ENCODE measurements at places on chromosomes 7 and 10.

- no peak for DNase-seq
Measured at GRCh38 chr7:38323156-38323555, 49.7 kb upstream of the TARP start.

- DNase-seq: no peak
Measured at GRCh38 chr7:66734006-66734405, 6.5 kb upstream of the RABGEF1 start.

DNA sequence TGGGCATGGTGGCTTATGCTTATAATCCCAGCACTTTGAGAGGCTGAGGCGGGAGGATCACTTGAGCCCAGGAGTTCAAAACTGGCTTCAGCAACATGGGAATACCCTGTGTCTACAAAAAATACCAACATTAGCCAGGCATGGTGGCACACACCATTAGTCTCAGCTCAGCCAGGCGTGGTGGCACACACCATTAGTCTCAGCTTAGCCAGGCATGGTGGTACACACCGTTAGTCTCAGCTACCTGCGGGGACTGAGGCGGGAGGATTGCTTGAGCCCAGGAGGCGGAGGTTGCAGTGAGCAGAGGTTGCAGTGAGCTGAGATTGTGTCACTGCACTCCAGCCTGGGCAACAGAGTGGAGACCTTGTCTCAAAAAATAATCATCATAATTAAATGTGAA, 9.0 kb downstream of the LRRC27 start:
- DNase-seq: no peak

GRCh38 chr10:71968553-71969474, 4.6 kb downstream of the CHST3 start:
- DNase-seq: no peak

DNA sequence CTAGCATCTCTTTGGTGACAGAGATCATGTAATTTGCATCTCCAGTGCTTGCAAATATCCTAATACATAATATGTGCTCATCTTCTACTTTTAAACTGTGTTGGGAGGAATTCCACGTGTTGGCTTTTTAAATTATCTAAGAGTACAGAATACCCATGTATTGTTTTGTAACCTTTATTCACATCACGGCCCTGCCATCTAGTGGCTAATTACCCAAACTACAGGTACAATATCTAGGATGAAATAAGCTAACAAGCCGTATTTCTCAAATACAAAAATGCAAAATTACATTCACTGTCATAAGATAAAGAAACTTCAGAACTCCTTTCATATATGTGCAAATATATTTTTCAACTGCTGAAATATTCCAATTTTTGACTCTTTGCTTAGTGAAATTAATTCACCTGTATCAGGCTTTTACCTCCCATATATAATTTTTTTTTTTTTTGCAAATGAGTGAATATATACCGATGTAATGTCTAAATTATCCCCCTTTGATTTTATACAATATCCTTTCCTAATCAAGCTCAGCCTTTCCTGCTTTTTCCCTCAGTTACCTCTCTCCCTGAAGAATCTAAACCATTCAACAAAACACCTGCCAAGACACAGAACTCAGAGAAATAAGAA, 30.3 kb upstream of the LSM8 start:
- no peak for DNase-seq

- DNase-seq: no peak
Measured at GRCh38 chr10:92268748-92269147, 22.1 kb downstream of the CPEB3 start.
